ENCODE measurements at places on chromosomes 6 and 20.

DNA sequence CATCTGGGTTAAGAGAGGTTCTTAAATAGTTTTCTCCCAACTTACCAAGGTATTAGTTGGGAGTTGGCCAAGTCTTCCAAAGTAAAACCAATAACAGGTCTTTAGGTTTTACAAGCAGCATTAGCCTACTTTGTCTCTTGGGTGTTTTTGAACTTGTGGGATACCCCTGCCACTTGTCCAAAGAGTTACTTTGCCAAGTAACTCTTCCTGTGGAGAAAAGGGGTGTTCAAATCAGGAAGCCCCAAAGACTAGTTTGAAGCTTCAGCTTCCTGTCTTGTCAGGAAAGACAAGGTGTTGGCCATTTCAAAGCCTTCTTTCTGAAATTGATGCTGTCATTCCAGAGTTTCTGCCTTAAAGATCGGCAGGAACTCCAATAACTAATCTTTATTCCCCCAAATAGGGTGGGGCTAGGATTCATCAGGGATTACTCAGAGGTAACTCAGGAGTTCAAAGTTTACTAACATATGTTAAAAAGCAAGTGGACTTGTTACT lies 822 bp downstream of the RAB22A start:
- peak; percentile 59 for DNase-seq

- no peak for DNase-seq
These were observed 294.4 kb upstream of the TBX18 start for GRCh38 chr6:85058806-85059205.

DNA sequence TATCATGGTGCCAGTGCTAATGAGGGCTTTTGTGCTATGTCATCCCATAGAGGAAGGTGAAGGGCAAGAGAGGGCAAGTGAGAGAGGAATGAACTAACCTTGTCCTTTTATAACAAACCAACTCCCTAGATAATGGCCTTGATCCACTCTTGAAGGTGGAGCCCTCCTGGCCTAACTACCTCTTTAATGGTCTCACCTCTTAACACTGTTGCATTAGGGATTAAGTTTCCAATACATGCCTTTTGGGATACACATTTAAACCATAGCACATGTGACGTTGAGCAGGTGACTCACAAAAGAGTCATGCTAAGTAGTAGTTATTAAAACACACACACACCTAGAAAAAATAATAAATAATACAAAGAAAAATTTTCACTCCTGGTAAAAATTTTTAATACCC lies 36.9 kb downstream of the CCN2 start:
- DNase-seq = peak; percentile 80

DNA sequence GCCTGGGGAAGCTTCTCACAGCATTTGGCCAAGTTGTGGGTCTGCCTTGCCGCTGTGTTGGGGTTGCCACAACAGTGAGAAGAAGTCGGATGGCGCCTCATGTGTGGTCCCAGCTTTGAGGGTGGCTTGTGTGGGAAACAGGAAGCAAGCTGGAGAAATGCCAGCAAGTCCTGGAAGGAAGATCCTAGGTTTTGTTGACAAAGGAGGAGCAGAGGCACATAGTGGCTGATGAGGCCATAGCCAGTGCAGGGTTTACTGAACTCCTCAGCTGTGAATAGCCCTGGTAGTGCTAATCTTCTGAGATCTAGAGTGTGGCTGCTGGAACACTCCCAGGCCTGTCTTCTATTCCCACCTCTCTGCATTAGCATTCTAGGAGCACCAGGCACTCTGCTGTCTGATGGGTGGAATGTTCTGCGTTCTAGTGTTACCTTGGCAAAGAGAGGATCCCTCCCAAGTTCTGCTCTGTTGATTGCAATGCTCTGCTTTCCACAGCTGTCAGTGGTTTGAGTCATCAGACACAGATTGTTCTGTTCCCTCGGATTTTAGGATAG lies 25.2 kb downstream of the SNPH start:
- no peak for DNase-seq

GRCh38 chr6:36052097-36052496 lies 24.5 kb downstream of the MAPK14 start:
- no peak for DNase-seq

DNA sequence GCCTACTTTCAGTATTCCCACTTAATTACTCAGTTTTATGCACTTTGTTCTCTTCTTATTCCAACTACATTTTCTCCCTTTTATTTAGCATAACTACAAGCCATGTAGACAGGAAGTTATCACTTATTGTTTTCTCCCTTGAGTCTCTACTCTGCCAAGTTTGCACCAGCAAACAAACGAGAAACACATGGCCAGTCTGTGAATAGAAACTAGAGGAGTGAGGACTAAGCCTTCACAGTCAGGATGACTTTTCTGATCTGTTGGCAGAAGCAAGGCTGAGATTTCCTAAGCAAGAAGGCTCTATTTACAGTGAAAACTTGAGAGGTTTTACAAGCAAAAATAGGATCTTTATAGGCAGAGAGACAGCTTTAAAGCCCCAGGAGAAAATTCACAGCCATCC lies 69.8 kb upstream of the TINAG start:
- no peak for DNase-seq

GRCh38 chr6:73739096-73739495 lies 43.1 kb downstream of the CD109 start:
- DNase-seq = peak; percentile 61

GRCh38 chr6:42117843-42118161 lies 24.6 kb downstream of the C6orf132 start:
- DNase-seq = no peak

GRCh38 chr6:92289831-92290230 lies 1129.5 kb downstream of the EPHA7 start:
- DNase-seq = no peak

GRCh38 chr6:151490996-151491395 lies 2.8 kb upstream of the CCDC170 start:
- no peak for DNase-seq

DNA sequence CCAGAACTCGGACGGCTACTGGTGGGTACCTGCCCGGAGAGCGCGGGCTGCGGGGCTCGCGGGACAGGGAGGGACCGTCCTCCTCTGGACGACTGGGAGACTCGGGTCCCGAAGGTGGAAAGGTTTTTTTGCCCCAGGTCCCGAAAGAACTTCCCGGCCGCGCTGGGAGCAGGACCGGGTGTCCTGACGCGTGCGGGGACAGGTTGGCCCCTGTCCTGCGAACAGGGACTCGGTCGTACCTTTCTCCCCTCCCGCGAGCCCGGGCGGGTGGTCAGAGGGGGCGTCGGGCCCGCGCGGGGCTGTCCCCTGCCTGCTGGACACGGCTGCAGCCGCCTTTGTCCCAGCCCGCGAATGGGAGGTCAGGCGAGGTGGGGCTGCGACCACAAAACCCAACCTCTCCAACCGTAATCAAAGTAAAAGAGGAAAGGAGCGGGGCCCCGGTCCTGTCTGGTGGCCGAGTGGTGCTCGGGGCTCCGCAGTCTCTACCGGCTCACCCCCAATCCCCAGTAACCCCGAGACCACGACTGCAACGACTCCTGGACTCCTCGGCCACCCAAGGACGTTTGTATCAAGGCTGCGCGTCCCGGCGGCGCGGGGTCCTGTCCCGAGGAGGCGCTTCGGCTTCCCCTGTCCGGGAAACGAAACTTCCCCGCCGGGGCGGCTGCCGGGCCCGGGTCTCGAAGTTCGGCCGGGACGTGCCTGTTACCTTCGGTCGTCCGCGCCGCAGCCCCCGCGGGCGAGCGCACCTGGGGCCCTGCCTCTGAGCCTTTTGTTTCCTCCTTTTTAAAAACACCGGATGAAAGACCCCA lies 798 bp downstream of the DSP start:
- no peak for DNase-seq

GRCh38 chr6:117615750-117616390 lies 13.6 kb upstream of the GOPC start:
- no peak for DNase-seq

GRCh38 chr6:131782764-131783163 lies 25.1 kb upstream of the ENPP1 start:
- DNase-seq = peak; percentile 36

DNA sequence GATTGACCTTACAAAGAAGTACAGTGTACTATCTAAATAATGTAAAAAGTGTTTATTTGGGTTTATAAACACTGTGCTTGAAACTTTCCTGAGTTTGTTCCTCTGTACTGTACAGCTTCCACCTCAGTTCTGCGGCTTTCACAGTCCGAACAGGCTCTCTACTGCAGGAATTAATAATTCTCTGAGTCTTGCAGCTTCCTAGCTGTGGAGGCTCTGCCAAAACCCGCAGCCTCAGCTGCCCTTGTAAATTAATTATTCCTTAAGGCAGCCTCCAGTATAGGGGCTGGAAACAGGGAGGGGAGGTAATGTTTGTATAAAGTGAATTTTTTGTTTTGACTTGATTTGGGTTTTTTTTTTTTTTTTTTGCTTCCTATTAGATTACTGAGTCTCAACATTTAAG lies 19.2 kb downstream of the TSPYL4 start:
- DNase-seq = no peak

GRCh38 chr6:133184798-133185372 lies 56.3 kb upstream of the EYA4 start:
- DNase-seq = peak; percentile 44

- no peak for DNase-seq
These were observed 6.3 kb upstream of the EDN1 start for GRCh38 chr6:12283904-12284303.

GRCh38 chr6:43338243-43338642 lies 29.6 kb upstream of the CRIP3 start:
- no peak for DNase-seq

GRCh38 chr6:53432318-53433161 lies 83.8 kb upstream of the ELOVL5 start:
- DNase-seq = peak; percentile 60

DNA sequence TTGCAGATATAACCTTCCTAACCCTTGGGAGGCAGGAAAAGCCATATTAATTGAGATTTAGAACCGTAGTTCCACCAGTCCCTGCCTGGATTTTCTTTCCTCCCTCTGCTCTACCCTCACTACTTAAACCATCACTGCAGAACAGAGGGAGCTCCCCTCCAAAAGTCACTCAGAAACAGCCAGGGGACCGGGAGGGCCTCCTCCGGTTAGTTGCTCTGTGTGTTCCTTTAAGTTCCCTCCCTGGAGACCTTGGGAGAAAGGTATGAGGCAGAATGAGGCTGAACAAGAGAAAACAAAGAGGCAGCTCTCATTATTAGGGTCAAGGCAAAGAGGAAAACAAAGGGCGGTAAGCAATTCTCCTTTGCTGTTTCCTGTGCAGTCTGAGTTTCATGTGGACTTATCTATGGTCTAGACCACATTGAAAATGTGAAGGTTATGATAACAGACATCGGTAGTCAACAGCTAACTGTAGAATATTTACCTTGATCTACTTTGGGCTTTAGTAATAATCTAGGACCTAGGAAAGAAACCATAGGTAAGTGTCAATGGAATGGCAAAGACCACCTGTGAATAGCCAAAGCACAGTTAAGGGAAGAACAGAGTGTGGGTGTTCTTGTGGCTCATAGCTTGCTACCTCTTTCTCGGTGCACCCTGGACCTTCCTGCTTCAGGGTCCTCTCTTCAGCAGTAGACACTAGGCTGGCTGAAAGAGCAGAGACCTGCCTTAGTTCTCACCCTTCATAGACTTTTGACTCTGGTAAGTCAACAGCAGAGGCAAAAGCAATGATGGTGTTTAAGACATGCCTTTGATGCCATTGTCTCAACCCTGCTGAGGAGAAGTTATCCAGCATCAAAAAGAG lies 250.9 kb upstream of the CITED2 start:
- no peak for DNase-seq

DNA sequence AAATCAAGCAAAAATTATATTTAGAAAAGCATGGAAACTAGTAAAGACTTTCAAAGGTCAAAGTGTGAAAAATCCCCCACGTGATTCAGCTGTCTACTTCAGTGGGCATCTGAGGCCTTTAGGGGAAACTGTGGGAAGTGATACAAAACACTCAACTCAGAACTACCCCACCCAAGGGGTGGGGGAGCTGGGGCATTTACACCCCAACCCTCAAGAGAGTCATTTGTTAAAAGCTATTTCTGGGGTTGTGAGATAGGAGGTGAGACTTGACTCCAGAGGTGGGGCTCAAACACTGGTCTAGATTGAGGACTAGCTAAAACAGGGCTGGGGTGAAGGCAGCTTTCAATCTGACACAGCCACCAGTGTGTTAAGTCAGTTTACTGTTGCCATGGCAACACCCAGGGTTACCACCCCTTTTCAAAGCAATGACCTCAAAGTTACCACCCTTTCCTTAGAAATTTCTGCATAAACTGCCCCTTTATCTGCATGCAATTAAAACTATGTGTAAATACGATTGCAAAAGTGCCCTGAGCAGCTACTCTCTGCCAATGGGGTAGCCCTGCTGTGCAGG lies 9.9 kb upstream of the GTSF1L start:
- no peak for DNase-seq

GRCh38 chr6:146997062-146997461 lies 207.2 kb upstream of the STXBP5 start:
- peak; percentile 57 for DNase-seq

DNA sequence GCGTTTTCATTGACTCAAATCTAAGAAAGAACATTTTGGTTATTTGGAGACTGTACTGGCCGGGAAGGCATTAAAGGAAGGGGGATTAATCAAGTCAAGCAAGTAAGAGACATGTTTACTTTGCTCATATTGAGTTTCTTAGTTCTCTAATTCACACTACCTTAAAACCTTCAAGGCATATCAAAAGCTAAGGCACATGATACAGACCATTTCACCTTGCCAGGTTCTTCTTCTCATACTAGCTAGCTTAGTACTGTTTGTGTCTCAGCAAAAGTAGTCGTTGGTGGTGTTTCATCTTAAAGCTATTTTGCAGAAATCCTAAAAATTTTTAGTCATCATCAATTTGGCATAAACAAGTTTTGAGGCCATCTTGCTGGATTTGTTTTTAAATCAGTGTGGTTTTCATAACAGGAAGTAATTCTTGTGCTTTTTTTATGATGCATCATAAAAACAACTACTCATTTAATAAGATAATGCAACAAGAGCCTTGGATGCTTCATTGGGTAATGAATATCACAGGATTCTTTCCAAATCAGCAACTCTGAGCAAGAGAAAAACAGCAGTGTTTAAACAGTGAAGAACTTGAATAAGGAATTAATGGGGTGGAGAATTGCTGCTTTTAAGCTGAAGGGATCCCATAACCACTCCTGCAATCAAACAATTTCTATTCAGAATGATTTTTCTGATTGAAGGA lies 425.3 kb downstream of the EPM2A start:
- peak; percentile 25 for DNase-seq

DNA sequence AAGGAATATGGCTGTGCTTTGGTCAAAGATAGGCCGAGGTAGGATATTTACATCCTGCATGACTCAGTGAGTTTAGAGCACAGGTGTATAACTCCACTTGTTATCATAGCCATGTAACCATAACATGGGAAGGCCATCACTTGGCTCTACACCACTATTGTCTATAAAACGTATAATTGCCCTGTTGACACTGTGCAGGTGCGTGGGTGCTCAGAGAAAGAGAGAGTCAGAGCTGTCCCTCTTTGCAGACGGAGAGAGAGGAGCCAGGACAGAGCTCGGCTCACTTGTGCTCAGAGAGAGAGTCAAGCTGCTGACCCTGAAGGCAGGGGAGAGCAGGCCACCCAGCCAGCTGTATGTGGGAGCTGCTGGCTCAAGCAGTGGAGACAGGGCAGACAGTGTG lies 46.0 kb downstream of the OR2B6 start:
- no peak for DNase-seq

Data from epithelial cell of esophagus (primary cell).